ENCODE measurements at places on chromosomes 7 and 10.

DNA sequence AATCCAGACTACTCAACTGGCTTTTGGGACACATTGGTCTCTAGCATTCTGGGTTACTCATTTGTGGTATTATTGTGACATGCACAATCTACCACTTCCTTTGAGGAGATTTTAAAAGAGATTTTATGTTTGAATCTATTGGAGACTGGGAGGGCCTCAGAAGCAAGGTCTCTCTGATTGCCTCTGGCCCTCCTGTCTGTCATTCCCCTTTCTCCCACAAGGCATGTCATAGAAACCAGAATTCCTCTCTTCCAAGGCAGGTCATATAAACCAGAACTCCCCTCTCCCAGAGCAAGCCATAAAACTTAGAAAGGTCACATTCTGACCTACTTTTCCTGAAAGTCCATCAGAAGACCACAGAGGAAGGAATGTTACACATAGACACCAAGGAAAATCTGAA lies 777.7 kb downstream of the PHTF2 start:
- DNase-seq: no peak

GRCh38 chr7:56538541-56539429 lies 422.6 kb upstream of the NUPR2 start:
- no peak for DNase-seq

- no peak for DNase-seq
Observed at GRCh38 chr10:29642990-29643389, 8.2 kb upstream of the SVIL start.

GRCh38 chr7:18018296-18019215 lies 9.1 kb downstream of the PRPS1L1 start:
- DNase-seq: no peak

- DNase-seq: no peak
Observed at GRCh38 chr7:107078517-107078966, 34.0 kb downstream of the PRKAR2B start.

DNA sequence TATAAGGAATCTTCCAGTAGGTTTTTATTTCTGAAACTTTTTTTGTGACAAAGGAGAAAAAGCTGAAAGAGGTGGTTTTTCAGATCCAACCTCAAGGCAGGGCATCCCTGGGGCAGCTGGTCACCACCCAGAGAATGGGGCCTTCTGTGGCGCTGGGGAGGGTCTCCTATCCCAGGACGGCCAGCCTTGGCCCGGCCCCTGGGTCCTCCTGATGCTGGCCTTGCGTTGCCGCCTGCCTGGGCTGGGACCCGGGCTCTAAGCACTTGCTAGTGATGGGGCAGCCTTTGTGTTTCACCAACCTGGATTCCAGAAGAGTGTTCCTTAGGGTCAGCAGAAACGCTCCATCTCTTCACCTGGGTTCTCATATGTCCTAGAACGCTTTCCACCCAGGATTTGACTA lies 16.3 kb downstream of the SHH start:
- no peak for DNase-seq

- DNase-seq: no peak
Observed at GRCh38 chr10:88097092-88097516, 233.7 kb downstream of the PTEN start.

- no peak for DNase-seq
Observed at GRCh38 chr10:37865957-37866803, 8.8 kb upstream of the ZNF248 start.

GRCh38 chr10:125626671-125627070 lies 56.3 kb downstream of the TEX36 start:
- no peak for DNase-seq

GRCh38 chr10:90859321-90859751 lies 1.5 kb upstream of the HTR7 start:
- no peak for DNase-seq

GRCh38 chr10:31318382-31318853 lies 598 bp upstream of the ZEB1 start:
- peak; percentile 24 for DNase-seq

DNA sequence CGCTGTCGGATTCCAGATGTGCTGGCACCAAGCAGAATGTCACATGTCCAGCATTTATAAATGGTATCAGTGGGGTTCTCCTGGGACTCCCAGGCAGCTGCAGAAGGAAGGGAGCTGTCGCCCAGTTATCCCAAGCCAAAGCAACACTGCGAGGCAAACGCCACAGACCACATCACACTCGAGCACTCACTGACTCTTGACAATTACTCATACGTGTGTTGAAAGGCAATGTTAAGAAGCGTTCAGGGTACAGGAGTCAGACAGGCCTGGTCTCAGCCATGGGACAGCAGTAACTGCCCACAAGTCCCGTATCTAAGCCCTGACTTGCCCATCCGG lies 113.4 kb downstream of the DIP2C start:
- no peak for DNase-seq

DNA sequence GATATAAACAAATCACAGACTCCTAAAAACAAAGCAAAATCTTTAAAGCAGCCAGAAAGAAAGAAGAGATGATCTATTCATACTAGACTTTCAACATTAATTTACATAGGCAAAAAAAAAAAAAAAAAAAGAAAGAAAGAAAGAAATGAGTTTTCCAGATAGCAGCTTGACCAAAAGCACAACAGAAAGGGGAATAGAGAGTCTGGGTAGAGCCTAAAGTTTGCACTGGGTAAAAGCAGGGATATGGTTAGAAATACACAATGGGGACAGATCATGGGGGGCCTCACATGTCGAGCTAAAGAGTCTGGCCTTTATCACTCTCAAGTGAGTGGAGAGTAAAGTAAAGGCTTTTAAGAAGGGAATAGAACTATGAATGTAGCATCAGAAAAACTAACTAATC lies 169.8 kb downstream of the SGMS1 start:
- no peak for DNase-seq

GRCh38 chr10:8023851-8024250 lies 30.6 kb upstream of the GATA3 start:
- no peak for DNase-seq

DNA sequence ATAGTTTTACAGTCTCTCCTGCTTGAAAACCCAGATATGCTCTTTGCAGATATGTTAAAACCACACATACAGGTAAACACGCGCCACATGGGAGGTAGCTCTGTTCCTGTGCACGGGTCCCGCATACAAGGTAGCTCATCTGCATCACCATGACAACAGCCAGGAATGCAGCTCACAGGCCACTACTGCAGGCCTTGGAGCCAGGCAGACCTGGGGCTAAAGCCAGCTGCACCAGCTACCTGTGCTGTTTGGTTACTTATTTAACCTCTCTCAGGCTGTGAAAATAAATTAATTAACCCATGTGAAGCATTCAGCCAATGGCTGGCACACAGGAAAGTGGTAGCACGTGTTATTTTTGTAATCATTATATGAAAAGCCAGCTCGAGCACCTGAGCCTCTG lies 428.3 kb downstream of the TNS3 start:
- no peak for DNase-seq

- DNase-seq: no peak
Observed at GRCh38 chr7:85413718-85414117, 226.9 kb upstream of the SEMA3D start.

- no peak for DNase-seq
Observed at GRCh38 chr10:71712572-71713134, 6.9 kb downstream of the C10orf105 start.

DNA sequence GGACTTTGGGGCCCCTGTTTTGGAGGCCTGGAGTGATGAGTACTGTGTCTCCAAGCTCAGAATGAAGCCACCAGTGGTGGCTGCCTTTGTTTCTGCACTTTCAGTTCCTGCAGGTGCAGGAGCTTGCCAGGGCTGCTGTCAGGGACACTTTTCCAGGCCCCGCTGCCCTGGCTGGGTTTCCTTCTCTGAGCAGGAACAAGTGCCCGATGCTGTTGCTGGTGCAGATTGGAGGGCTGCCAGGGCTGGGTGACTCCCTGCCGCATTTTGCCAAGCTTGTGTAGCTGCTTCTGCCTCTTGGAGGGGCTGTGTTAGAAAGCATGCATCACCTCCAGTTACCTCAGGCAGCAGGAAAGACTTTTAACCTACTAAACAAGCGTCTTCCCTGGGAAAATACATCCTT lies 211.1 kb downstream of the MGMT start:
- DNase-seq: no peak

DNA sequence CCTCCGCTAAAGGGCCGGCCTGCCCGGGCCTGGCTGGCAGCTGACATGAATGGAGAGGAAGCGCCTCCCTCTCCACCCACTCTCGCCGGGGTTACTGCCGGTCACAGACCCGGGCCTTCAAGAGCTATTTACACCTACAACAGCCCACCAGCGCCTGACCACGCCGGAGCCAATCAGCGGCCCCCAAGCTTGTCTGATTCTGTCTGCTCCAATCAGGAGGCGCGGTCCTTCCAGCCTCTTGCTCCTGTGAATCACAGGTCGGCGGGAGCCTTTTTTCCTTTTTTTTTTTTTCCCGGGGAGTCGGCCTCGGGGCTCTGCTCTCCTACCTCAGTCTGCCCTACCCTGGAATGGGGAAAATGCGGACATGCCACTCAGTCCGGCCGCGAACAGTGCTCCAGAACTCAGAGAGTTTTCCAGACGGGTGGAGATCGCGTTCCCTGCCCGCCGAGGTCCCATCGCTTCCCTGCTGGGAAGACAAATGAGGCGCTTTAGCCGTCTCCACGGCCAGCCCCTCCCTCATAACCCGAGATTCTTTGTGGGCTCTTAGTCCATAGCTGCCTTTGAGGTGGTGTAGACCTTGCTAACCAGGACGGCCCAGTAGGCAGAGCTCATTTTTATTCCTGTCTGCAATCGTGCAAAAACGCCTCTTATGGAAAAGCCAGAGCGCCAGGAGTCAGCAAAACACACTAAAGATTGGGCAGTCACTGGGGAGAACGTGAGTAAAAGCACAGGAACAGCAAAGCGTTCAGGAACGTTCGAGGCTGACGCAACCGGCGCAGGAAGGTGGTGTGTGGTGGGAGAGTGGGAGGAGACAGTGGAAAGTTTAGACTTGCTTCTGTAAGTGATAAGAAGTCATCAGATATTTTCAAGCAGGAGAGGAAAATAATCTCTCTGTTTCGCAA lies 26.5 kb downstream of the SCD start:
- peak; percentile 87 for DNase-seq

GRCh38 chr7:93547716-93548115 lies 26.8 kb downstream of the CALCR start:
- DNase-seq: no peak

GRCh38 chr10:69335063-69335587 lies 56.8 kb downstream of the HK1 start:
- no peak for DNase-seq

- no peak for DNase-seq
Observed at GRCh38 chr7:46764100-46764936, 817.6 kb downstream of the TNS3 start.

- DNase-seq: no peak
Observed at GRCh38 chr10:69759641-69760040, 42.1 kb upstream of the COL13A1 start.

GRCh38 chr7:18936265-18936664 lies 181.2 kb downstream of the TWIST1 start:
- no peak for DNase-seq

- DNase-seq: no peak
Observed at GRCh38 chr10:52965938-52966401, 193.4 kb upstream of the MBL2 start.

DNA sequence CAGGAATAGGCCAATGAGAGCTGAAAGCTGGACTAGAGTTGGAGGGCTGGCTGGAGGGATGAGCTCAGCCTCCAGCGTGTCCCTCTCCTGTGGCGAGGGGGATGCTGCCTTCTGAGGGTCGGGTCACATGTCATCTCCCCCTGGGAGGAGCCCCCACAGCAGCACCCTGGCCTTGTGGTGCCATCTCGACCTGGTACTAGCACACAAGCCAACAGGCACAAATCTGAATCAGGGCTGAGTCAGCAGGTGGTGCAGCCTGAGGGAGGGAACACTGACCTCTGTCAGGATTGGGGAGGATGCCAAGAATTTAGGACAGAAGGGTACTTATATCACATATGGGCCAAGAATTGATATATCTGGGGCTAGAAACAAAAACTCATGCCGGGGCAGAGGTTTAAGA lies 280.4 kb downstream of the CELF2 start:
- no peak for DNase-seq

DNA sequence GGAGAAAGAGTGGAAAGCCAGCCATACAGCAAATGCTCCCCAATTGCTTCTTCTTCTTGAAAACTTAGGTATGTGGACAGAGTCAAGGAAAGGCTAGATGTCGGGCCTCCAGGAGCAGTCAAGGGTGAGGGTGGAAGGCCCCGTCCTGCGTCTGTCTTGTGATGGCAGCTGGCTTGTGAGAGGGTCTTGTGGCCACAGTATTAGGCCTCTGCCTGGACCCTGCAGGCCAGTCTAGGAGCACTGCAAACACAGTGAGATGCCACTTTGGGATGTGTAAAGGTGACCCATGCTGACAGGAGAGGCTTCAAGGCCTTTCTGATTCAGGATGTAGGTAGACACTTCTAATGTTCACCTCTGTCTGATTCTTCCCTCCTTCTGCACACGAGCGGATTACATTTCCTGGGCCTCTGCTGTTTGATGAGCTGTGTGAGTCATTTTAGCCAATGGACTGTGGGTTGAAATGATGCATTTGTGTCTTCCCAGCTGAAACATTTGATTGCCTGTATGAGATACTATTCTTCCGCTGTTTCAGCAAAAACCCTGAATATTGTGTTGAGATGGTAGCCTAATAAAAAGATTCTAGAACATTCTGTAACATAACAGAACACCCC lies 135.4 kb downstream of the EMX2 start:
- no peak for DNase-seq

DNA sequence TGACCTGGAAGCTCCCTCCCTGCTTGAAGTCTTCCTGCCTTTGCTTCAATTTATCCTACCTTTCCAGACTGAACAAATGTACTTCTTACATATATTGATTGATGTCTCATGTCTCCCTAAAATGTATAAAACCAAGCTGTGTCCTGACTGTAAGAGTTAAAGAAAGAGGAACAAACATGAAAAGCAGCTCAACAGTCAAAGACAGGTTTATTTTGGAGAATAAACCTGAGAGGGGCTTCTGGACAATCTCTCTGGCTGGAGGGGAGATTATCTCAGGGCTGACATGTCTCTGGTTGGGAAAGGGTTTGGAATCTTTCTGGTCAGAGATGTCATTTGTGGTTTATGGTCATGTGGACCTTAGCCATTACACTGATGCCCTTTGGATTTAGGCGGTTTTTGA lies 41.0 kb downstream of the OR13A1 start:
- DNase-seq: no peak

GRCh38 chr7:26629696-26630095 lies 234.7 kb downstream of the SKAP2 start:
- no peak for DNase-seq

DNA sequence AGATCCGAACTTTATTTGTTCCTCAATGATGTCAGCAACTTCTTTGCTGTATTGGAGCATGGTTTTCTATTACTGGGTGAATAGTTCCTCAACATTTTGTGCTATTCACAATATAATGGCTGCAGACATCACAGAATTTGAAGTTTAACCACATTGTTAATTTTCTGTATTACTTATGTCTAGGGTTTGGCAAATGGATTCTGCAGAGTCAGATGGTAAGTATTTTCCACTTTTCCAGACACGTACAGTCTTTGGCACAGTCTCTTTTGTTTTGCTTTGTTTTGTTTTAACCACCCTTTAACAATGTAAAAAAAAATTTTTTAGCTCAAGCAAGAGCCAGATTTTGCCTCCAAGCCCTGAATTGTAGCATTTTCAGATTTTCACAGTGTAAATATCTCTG lies 36.8 kb upstream of the FOXK1 start:
- no peak for DNase-seq
